Stimulated activated CD4-positive, alpha-beta T cell treated with anti-CD3 and anti-CD28 coated beads, Interleukin-2, amount 100 ng/mL, for 24 hours (primary cell): ENCODE measurements at places on chromosomes 3 and 15.

GRCh38 chr3:36678216-36679013 is 85.9 kb downstream of the DCLK3 start:
- DNase-seq, result no peak

GRCh38 chr3:178526291-178526690 is 9.9 kb upstream of the KCNMB2 start:
- no peak for DNase-seq

GRCh38 chr3:86914670-86915069 is 76.3 kb downstream of the VGLL3 start:
- DNase-seq, result no peak

DNA sequence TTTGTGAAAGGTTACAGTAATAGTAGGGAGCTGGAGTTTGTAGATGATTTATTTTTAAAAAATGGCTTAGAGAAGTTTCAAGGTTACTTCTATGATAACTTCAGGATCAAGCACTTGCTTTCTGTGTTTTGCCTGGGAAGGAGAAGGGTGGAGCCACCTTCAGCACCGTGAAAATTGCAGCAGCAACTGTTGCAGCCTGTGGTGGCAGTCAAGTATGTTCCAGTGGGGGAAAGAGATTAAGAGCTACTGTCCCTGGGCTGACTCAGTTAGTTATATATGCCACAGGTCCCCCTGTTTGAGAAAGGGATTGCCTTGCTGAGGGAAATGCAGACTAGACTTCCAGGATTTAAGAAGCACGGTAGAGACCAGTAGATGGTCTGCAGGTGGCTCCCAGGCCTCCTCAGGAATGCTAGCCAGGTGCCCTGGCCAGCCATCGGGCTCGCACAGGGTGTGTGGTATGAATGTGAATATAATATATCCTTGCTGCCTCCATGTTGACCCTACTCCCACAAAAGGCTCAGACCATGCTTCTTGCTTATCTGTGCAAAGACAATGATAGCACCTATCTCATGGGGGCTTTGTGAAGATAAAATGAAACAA is 389.5 kb downstream of the CACNA2D3 start:
- no peak for DNase-seq

GRCh38 chr15:50059883-50060282 is 59.1 kb downstream of the ATP8B4 start:
- DNase-seq, result no peak

DNA sequence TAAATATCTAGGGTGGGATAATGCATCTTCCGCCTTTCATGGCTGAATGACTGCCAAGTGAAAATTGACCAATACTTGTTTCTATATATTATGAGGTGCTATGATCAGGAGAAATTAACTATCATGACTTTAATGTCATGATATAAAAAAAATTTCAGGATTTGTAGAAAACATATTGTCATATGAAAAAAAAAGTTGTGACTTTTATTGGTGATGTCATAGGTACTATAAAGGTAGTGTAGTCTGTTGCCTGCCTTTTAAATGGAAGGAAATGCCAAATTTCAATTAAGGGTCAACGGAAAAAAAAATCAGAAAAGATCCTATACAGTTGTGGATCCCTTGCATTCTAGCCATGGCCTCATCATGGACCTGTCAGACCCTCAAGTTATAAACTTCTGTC is 15.5 kb downstream of the LRRC3B start:
- DNase-seq, result no peak

- no peak for DNase-seq
Measured at GRCh38 chr3:46643701-46644100, 31.4 kb downstream of the FAM240A start.

GRCh38 chr3:182268711-182269110 is 524.6 kb upstream of the ATP11B start:
- DNase-seq, result no peak

GRCh38 chr3:55541016-55541415 is 53.9 kb upstream of the WNT5A start:
- DNase-seq, result no peak

- DNase-seq, result no peak
Measured at GRCh38 chr15:73637527-73637926, 4.3 kb upstream of the NPTN start.

GRCh38 chr3:168083906-168084305 is 11.8 kb downstream of the GOLIM4 start:
- DNase-seq, result no peak

DNA sequence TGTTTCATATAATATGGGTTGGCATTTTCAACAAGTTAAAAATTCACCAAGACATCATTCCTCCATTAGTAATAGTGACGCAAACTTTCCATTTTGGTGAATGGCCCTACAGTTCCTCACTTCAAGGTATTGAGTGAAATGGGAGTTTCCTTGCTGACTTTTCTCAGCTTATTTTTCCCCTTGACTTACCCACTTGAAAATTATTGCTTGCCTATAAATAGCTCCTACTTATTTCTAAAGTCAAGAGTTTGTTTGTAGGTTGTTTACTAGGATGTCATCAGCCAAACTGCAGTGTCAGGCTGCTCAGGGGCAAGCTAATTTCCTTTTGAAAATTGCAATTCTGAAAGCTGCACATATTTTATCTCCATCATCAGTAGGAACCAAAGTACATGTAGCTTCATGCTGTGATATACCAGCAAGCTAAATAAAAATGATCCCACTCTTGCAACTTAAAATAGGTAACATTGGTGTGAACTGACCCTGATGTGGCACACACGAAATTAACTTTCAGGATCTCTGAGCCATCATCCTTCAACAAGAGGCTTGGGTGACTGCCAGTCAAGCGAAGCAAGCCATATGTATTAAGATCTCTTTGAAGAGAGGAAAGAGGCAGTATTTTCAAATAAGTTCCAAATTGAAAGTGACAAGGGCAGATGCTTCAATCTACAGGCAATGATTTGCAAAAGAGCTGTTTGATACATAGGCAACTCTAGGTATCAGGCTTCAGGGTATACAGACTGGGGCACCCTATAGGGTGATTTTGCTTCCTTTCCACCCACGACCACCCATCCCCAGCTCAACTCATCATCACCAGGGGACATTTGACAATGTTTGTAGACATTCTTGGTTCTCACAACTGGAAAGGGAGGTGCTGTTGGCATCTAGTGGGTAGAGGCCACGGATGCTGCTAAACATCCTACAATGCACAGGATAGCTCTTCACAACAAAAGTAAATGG is 66.8 kb upstream of the RASGRP1 start:
- no peak for DNase-seq

- DNase-seq, result no peak
Measured at GRCh38 chr3:107962946-107963345, 127.9 kb downstream of the CD47 start.
